Stimulated activated CD8-positive, alpha-beta memory T cell treated with anti-CD3 and anti-CD28 coated beads, Interleukin-4, amount 100 ng/mL, for 4 hours (primary cell): ENCODE measurements at places on chromosomes 3 and 15.

DNA sequence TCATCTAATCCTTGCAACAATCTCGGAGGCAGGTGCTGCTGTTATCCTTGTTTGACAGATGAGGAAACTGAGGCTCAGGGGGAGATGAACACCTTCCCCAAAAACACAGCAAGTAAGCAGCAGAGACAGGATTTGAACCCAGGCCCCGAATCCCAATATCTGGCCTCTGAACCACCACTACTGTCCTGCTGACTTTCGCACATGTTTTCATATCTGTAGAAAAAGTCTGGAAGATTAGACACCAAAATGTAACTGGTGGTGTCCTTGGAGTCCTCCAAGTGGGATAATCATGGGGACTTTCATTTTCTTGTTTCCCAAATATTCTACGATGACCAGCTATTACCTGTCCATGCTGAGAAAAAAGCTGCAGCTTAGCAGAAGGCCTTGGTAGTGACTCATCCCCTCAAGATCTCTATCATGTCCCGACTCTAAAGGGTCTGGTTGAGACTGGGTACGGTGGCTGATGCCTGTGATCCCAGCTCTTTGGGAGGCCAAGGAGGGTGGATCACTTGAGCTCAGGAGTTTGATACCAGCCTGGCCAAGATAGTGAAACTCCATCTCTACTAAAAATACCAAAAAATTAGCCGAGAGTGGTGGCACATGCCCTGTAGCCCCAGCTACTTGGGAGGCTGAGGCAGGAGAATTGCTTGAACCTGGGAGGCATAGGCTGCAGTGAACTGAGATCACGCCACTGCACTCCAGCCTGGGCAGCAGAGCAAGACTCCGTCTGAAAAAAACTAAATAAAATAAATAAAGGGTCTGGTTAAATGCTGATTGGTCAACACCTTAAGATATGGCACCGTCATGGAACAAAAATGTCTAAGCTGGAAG is 8.6 kb downstream of the IRAK2 start:
- no peak for DNase-seq

- DNase-seq: no peak
Observed at GRCh38 chr15:29086891-29087290, 182.7 kb downstream of the NSMCE3 start.

- DNase-seq: no peak
Observed at GRCh38 chr3:28651159-28651558, 302.5 kb upstream of the AZI2 start.

- no peak for DNase-seq
Observed at GRCh38 chr3:186097663-186098451, 11.0 kb downstream of the ETV5 start.

DNA sequence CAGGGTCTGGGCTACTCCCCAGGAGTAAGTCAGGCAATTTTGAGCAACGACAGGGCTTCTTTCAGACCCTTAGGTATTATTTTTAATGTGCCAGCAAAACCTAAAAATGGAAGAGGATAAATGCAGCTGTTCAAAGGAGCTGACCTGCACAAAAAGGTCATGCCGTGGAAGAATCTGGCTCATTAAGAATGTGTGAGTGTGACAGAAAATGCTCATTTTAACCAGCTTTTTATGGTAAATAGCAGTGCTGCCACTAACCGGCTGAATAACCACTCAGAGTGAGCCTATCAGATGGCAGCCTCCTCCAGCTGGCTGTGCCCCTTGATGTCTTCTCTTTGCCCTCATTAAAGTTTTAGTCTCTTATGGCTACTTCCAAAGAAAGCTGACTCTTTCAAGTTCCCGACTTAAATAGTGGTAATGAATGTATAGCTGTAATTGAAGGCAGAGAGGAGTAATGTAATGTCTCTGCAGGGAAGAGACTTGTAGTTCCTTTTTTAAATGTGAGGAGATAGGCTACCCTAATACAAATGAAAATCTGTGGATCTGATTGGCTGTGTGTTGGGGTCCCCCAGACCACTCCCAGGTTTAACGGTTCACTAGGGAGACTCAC is 9.5 kb upstream of the FSTL1 start:
- DNase-seq: no peak

DNA sequence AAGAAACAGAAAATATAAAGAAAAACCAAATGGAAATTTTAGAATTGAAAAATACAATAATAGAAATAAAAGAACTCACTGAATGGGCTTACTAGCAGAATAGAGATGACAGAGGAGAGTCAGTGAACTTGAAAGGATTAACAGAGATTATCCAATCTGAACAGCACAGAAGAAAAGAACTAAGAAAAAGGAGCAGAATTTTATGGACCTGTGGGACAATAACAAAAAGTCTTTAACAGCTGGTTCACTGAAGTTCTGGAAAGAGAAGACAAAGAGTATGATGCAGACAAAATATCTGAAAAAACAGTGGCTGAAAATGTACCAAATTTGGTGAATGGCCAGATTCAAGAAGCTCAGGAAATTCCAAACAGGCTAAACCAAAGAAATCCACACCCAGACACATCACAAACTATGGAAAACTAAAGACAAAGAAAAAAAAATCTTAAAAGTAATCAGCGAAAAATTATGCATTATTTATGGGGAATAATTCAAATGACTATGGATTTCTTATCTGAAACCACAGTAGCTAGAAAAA is 9.7 kb upstream of the GNB5 start:
- no peak for DNase-seq

GRCh38 chr3:58711871-58712270 is 45.3 kb upstream of the FAM3D start:
- DNase-seq: no peak

- no peak for DNase-seq
Observed at GRCh38 chr3:54533856-54534255, 394.0 kb downstream of the LRTM1 start.

GRCh38 chr3:62496503-62496902 is 123.2 kb upstream of the FEZF2 start:
- no peak for DNase-seq

DNA sequence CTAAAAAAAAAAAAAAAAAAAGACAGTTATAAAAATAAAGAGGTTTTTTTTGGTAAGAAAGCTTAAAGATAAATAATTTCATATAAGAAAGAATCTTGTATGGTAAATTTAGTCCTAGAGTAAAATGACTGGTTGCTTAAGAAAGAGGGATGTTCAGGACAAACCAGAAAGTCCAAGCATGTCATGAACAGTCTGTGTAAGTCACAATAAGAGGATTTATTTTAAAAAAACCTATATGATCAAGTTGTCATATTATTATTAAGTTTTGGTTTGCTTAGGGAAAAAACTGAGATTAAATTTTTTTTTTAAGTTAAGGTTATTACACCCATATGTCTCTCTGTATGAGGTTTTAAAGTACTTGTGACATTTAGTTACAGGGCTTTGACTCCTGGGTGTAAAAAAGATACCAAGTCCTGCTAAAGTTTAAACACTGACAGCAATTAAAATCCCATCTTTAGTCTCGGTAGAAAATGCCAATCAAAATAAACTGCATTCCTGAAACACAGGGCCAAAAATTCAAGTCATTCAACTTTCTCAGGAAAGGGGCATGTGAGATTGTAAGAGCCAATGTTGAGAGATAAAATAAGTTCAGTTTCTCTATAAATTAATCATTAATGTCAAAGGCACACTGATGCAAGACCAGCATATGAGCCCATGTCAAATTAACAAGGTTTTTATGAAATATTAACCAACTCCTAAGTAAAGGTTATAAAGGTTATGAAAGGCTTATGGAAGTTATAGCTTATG is 8.5 kb upstream of the BDH1 start:
- DNase-seq: no peak

- no peak for DNase-seq
Observed at GRCh38 chr15:48940508-48940907, 23.2 kb downstream of the SHC4 start.

- no peak for DNase-seq
Observed at GRCh38 chr3:126083511-126083912, 412 bp downstream of the SLC41A3 start.

DNA sequence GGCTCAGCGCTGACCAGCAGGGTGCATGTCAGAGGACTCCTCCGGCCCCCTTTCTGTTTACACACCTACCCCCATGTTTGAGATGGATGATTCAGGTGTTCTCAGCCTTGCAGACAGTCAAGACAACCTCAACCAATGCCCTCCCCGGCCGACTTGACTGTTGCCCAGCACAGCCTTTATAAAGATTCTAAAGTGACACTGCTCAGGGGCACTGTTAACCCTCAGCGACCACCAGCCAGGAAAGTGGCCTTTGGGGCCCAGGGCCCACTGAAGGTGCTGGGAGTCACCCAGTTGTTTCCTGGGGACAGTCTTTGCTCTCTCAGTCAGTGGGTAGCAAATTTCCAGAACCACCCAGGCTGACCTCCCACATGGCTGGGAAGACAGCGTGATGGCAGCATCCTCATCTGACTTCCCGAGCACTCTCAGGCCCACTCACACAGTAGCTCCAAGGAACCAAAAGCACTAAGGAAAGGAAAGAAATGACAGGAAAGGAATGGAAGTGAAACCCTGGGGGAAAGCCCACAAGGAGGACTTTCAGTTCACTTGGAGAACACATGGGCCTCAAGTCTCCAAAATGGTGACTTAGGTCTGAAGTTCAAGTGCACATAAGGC is 128.4 kb downstream of the ASB7 start:
- no peak for DNase-seq

GRCh38 chr15:43795197-43795596 is 3.1 kb downstream of the SERF2 start:
- no peak for DNase-seq

- DNase-seq: no peak
Observed at GRCh38 chr3:141442914-141443313, 43.9 kb upstream of the RASA2 start.

DNA sequence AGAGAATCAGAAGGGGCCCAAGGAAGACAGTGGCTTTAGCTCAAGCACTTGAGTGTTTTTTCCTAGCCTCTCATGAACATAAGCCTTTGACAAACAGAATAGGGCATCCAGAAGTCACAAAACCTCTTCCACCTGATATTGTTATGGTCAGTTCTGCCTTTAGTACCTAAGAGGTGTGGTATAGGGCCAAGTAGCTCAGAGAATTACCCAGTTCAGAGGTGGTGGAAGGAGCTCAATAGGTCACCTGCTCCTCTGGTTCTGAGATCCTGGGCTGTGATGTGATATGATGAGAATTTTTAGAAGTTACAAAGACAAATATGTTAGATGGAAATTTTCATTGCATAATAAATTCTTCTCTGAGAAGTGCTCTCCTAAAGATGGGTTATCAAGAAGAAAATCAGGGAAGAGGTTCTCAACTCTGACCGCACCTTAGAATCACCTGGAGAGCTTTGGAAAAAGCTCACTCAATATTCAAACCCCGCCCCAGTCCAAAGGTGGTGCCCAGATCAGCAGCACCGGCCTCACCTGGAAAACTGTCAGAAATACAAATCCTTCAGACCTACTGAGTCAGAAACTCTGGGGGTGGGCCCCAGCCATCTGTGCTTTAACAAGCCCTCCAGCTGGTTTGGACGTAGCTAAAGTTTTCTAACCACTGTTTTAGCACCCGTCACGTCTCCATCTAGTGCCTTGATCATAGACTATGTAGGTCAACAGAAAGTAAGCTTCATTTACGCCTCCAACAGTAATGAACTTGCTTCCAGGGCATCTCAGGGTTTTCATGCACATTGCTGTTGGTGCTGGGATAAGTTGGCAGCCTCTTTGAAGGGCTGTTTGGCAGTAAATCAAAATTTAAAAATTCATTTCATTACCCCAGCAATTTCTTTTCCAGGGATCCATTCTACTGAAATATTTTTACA is 101.3 kb downstream of the MYH15 start:
- DNase-seq: no peak

DNA sequence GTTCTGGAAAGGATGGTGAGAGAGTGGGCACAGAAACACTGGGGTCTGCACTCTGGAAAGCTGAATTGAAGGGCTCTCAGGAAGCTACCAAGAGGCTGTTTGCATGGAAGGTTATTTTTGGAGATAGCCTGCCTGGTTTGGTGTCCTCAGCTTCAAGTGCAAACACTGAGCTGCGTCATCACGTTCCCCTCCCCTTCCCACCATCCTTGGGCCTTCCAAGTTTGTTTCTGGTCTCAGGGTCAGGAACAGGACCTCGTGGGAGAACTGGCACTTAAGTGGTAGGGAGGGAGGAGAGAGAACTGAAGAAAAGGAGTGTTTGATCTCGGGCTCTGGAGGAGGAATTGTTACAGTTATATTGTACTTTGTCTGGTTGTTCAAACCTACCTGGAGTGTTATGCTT is 10.6 kb downstream of the ST6GAL1 start:
- DNase-seq: no peak

DNA sequence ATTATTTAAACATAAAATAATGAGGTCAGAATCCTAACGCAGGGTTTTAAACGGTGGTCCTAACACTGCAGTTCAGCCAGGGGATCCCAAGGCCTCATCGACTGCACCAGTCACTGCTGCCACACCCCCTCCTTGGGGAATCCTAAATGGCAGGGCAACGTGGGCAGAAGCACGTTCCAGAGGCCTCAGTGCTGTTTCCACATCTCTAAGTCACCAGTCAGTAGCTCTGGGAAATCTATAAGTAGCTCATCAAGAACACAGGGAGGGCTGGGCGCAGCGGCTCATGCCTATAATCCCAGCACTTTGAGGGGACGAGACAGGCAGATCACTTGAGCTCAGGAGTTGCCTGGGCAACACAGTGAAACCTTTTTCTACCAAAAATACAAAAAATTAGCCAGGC is 47.5 kb downstream of the PRTG start:
- no peak for DNase-seq
